ENCODE measurements at places on chromosomes 5 and 9.

- no peak for DNase-seq
These were observed 11.9 kb upstream of the NHP2 start for GRCh38 chr5:178165581-178165980.

DNA sequence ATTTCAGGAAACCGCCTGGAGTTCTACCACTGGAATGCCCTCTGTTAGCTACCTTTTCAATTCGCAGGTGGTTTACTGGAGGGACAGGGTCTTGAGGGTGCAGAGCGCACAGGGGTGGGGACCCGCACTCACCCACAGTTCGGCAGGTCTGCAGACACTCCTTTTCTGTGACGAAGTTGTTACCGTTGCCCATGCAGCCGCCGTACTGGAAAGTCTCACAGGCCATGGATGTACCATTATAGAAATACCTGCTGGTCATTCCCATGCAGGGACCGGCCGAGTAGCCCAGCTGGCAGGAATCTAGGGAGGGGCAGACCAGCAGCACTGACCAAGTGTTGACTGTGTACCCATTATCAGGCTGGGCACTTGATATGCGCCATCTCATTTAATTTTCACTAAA is 16.8 kb downstream of the AMBP start:
- no peak for DNase-seq

DNA sequence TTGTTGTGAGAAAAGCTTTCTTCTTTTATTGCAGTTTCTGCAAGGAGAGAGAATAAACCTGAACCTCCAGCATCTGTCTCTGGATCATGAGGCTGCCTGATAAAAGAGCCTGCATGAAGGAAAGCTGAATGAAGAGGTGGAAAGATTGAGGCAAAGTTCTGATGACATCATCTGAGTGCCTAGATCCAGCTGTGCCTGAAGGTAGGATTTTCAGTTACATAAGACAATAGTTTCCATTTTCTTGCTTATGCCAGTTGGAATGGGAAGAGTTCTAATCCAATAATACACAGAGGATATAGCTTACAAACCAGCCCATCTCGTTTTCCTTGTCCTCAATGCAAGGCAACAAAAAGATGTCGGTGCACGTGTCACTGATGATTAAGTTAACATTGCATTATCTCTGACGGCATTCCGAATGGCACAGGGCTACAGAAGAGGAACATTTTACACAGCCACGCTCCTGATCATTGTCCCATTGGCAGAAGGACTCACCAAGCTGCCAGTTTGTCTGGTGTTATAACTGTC is 105.5 kb upstream of the ERCC6L2 start:
- DNase-seq = no peak

- DNase-seq = no peak
These were observed 1356.8 kb upstream of the ACO1 start for GRCh38 chr9:31027678-31028077.

GRCh38 chr5:8843771-8844170 is 702.1 kb downstream of the SEMA5A start:
- no peak for DNase-seq
